Psoas muscle (tissue), 8 donors: ENCODE measurements at places on chromosomes 11 and 22.

- peak; percentile 52 for DNase-seq
Observed at GRCh38 chr11:45922425-45923082, at the start of gene LARGE2. LARGE2 (plus strand) TSS chr11:45922656; CDS start chr11:45922883, 227 bp downstream.

DNA sequence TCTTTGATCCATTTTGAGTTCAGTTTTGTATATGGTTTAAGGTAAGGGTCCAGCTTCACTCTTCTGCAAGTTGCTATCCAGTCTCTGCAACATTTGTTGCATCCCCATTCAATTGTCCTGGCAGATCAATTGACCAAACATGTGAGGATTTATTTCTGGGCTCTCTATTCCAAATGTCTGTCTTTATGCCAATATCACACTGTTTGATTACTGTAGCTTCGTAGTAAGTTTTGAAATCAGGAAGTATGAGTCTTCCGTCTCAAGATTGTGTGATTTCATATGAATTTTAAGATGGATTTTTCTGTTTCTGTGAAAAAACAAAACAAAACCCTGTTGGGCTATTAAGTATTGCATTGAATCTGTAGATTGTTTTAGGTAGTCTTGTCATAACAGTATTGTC, 17.0 kb downstream of the APLP2 start:
- DNase-seq: no peak

- DNase-seq: no peak
Observed at GRCh38 chr11:35583843-35584242, 34.4 kb upstream of the FJX1 start.

DNA sequence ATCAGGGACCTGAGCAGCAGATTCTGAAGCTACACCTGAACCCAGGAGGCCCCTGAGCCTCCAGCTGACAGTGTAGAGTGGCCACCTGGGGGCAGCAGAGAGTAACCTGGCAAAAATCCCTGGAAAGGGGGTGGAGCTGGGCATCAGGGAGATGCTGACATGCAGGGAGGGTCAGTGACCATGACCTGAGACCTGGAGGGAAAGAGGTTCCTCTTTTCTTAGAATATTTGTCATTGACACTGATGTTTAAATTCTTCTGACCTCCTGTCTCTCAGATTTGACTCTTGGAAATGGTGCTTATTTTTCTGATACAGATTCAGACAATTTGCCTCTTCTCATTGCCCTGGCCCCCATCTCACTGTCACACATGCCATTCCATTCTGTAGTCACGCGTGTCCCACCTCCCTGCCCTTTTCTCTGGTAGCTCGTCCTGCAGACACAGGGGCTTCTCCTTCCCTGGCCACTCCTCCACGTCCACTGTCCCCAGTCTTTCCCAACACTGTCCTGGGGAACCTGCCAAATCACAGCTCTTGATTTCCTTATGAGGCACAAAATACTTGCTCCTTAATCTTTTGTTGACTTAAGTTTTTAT, 117.2 kb upstream of the IGLL5 start:
- no peak for DNase-seq

GRCh38 chr11:130513132-130513531, 64.7 kb downstream of the ADAMTS15 start:
- DNase-seq: peak; percentile 37

DNA sequence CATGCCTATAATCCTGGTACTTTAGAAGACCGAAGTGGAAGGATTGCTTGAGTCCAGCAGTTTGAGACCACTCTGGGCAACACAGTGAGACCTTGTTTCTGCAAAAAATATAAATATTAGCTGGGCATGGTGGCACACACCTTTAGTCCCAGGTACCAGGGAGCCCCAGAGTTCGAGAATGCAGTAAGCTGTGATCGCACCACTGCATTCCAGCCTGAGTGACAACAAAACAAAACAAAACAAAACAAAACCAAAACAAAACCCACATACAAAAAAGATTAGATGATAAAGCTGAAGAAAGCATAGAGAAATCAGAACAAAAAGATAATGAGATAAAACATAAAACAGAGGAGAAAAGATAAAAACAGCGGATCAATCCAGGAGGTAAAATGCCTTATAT, 62.1 kb downstream of the TCF20 start:
- DNase-seq: no peak

DNA sequence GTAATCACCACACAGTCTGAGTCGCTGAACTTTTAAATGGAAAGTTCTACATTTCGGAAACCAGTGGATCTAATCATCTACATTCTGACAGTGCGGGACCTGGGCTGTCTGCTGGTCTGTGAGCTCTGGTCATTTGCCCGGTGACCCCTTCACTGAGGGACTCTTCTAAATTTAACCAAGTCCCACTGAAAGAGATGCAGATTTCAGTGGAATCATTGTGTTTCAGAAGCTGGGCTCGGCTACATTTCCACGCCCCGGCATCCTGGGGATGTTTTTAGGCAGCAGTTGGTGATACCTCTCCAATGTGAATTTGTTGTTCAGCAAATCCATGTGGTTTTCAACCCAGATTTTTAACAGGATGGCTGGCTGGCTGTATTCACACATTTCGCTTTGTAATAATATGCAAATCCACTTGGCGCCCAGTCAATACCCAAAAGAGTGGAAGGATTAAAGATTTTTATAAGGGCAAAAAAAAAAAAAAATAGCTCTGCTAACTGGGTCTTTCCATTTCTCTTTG, 145.5 kb upstream of the RASSF10 start:
- DNase-seq: no peak

DNA sequence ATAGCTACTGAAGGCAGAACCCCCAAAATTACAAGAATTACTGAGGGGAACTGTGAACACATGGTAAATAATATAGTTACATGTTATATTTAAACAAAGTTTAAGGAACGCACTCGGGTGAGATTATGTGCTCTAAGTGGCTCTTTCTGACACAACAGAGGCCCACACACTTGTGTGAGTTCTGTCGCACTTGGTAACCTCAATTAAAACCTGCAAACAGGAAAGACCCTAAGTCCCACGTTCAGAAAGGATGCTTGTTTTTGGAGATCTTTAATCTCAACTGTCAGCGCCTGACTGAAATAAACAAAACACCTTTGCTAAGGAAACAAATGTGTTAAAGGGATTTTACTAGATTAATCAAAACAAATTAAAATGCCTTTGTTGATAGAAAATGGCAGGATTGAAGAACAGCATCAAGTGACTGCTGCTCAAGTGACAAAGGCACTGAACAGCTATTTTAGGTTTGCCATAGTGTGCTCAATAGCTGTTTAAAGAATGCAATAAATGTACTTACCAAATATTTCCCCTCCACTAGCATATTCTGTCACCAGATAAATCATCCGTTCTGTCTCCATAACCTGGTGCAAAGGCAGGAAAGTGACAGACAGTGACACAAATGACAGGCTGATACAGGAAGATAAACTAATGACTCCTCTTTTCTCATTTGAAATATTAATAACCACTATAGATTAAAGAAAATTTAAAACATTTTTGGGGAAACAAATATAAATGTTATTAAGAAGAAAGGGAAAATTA, 116.3 kb upstream of the APOA1 start:
- no peak for DNase-seq

- DNase-seq: no peak
Observed at GRCh38 chr11:95296621-95297025, 65.6 kb upstream of the SESN3 start.

DNA sequence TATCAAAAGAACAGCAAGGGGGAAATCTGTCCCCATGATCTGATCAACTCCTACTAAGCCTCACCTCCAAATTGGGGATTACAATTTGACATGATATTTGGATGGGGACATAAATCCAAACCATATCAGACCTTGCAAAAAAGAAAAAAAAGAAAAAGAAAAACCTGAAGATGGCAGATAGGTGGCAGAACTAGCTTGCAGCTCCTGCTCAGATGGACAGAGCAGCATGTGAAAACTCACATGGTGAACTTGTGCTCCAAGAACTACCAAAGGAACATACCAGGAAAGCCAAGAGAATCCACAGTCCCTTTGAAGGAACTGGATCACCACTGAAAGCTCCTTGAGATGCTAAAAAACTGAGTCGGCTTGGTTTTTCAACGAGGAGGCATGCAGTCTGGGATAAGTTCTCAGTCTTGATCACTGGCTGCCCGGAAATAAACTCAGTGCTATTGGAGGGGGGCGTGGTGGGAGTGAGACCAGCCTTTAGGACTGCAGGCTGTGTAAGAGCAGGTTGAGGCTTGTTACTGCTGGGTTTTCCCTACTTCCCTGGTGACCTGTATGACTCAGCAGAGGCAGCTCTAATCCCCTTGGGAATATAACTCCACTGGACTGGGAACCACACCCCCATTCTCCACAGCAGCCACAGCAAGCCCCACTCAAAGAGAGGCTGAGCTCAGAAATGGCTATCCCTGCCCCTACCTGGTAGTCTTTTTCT, 358.3 kb upstream of the ARHGAP42 start:
- DNase-seq: no peak
